Forelimb muscle (tissue), 1 donor: ENCODE measurements at places on chromosomes 7 and 10.

DNA sequence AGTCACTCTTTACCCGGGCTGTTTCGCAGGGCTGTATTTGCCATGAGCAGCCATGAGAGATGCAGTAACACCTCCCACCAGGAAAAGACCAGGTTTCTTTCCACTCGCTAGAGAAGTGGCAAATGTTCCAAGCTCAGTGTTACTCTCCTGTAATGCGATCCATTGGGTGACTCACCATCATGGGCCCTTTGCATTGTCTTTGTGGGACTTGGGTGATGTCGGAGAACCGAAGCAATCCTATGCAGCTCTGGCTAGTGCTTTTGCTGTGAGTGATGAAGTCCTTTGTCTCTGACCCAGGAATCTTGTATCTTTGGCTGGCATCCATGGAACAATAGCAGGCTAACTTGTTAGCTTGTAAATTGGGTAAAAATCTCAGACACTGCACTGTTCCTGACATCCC is 40.0 kb downstream of the GHRHR start:
- DNase-seq: no peak

DNA sequence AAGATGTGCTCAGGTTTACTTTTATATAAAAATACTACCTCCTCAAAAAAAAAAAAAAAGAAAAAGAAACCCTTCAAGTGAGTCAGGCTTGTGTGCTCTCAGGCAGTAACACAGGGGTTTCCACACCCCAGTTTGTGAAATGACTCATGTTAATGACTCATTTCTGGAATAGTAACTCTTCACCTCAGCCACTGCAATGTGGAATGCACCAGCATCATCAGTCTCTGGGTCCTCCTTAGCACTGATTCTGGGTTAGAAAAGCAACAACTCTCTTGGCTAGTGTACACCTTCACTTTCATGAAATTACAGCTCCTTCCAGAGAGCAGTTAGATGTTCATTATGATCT is 110.6 kb downstream of the EMX2 start:
- no peak for DNase-seq

DNA sequence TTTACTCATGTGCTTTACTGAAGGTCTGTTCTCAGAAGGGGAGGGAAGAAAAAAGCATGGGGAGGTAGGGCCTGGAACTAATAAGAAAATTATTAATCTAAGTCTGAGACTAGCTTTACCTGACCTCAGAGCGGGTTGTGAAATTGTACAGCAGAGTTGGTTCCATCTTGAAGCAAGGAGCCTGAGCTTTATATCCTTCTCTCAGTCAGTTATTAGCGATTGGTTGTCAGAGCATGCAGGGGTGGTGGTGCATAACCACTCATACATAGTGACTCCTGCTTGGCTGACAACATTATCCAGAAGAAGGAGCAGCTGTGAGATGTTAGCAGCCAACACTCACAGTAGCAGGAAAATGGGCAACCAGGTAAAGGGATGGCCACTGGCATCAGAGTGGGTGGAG is 976.3 kb upstream of the LRRTM3 start:
- DNase-seq: no peak

DNA sequence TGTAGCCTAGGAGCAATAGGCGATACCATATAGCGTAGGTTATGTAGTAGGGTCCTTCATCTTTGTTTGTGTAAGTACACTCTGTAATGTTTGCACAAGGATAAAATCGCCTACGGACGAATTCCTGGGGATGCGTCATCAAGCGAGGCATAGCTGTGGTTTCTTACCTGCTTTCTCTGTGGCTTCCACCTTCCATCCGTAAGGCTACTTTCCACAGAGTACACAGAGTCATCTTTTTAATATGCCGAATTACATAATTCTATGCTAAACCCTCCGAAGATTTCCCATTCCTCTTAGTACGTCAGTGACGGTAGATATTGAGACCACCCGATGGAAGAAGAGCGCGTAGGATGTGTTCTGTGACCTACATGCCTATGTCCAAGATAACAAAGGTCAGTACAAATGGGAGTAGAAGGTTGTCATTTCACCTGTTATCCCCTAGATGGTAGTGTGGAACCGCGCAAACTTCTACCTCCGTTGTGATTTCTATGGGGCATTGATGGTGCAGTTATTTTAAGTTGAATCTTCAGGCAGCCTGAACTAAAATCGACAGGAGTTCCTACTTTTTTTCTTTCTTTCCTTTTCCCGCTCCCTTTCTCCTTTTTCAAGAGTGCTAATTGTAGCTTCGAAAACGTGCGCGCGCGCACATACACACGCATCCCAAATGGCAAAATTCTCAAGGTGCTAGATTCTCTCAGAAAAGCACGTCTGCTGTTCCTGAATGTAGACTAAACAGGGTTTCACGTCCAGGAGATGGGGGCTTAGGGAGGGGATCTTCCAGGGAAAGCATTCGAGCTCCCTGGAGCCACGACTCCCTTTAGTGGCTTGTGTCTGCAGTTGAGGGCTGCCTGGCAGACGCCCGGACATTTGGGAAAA is 111.7 kb upstream of the MBL2 start:
- DNase-seq: peak; percentile 31

- DNase-seq: no peak
Observed at GRCh38 chr7:140079121-140079536, 16.4 kb upstream of the PARP12 start.

GRCh38 chr10:86438091-86438749 is 71.6 kb upstream of the GRID1 start:
- DNase-seq: no peak

- no peak for DNase-seq
Observed at GRCh38 chr7:70033226-70033625, 435.0 kb downstream of the AUTS2 start.

GRCh38 chr7:134452419-134452838 is 6.5 kb downstream of the AKR1B1 start:
- DNase-seq: peak; percentile 55

GRCh38 chr10:125147971-125148439 is 12.4 kb downstream of the CTBP2 start:
- DNase-seq: no peak

DNA sequence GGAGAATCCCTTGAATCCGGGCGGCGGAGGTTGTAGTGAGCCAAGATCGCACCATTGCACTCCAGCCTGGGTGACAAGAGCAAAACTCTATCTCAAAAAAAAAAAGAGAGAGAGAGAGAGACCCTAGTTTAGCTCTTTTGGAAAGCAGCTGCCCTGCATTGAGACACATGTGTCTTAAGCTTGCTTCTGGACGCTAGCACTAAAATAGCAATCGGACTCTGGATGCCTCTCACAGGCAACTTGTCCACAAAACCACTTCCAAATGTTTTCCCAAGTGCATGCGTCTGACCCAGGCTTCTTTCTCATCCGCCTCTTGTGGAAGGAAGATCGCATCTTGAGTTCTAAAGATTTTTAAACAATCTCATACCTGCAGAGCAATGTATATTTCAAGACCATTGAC is 182.7 kb downstream of the CUX1 start:
- DNase-seq: no peak

DNA sequence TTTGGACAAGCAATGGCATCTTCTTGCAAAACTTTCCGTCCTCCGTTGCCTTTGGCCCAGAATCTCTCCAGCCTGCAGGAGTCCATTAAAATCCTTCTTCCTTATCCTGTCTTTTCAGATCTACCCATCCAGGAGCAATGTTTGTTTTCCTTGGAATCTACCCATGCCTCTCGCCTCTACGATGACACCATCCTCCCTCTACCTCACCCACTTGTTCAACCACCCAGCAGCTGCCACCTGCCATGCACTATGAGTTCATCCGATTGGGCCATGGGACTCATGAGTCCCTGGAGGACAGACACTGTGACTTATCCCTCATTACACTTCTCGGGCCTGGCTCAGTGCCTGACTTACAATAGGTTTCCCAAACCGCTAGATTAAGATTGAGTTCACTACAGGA is 26.8 kb upstream of the MGMT start:
- no peak for DNase-seq

- DNase-seq: no peak
Observed at GRCh38 chr7:124720195-124720594, 45.4 kb downstream of the GPR37 start.

GRCh38 chr7:92569137-92569536 is 21.1 kb downstream of the FAM133B start:
- no peak for DNase-seq

DNA sequence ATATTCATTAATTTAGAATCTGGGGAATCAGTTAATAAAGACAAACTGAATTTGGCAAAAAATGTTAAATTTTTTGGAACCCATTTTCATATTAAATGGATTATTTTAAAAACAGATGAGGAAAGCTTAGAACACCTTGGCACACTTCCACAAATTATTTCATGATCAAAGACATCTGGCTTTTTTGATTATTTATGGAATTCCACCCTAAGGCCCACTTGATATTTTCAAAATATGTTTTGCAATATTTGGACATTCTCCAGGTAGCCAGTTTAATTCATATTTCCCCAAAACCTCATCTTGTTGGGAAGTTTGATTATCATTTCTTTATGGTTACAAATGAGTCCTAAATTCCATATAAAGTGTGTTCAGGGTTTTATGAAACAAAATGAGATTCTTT is 129.9 kb downstream of the DOCK4 start:
- no peak for DNase-seq

DNA sequence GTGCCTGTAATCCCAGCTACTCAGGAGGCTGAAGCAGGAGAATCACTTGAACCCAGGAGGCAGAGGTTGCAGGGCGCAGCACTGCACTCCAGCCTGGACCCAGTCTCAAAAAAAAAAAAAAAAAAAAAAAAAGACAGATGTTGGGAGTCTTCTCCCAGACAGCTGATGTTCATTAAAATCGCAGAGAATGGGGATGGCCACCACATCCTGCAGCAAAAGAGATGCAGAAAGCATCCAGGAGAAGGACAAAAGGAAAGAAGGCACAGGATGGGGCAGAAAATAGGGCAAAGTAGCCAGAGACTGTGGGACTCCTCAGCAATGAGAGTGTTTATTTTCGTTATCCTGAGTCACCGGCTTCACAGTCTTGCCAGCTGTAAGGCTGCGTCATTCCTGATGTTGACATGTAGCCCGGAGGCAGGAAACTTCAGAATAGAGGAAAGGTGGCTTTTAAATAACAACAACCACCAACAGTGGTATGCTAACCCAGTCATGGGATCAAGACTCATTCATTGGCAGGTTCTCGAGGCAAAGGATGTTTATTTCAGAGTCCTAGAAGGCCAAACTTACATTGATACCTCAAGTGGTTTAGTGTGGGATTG is 149.5 kb upstream of the SVIL start:
- no peak for DNase-seq

- no peak for DNase-seq
Observed at GRCh38 chr10:22997096-22997495, 69.2 kb downstream of the ARMC3 start.

DNA sequence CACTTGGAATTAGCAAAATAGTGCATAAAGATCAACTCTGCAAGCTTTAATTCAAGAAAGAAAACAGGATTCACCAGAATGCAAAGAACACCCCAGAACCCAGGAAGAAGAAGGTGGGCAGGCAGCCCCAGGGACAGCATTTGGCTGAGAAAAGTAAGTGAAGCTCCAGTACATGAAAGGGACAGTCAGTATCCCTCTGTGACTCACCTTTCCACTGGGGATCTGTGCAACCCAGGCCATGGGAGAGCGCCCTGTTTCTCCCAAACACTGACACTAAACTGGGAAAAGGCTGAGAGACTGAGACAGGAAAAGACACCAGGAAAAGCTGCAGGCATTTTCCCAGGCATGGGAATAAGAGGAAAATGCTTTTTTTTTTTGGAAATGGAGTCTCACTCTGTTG is 28.2 kb downstream of the SNX13 start:
- DNase-seq: no peak

GRCh38 chr7:44073664-44074348 is 8.4 kb upstream of the PGAM2 start:
- DNase-seq: no peak

DNA sequence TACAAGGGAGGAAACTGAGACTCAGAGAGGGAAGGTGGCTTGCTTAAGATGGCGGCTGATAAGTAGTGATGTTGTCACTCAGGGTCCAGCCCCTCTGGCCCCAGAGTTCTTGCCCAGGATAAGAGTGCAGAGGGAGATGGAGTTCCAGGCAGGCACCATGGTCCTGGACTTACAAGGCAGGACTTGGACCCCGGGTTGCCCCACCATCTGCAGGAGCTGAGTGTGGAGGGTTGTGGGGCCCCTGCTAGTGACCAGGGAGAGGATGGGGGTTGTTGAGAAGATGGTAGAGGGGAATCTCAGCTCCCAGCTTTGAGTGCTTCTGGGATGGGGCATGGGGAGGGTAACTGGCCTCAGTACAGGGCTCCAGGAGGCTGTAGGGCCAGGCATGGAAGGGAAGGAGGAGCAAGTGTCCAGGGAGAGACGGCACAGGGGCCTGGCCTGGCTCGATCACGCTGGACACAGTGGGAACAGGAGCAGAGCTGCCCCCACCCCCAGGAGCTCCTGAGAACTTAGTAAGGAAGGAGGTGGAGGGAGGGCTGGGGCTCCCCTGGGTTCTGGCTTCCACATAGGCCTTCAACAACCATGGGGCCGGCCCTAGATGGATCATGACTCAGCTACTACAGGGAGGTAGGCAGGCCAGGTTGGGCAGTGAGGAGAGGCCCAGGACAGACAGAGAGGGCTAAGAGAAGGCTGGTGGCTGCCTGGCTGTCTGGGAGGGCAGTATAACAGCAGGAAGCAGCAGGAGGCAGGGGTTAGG is 28.2 kb downstream of the PPIF start:
- DNase-seq: no peak

DNA sequence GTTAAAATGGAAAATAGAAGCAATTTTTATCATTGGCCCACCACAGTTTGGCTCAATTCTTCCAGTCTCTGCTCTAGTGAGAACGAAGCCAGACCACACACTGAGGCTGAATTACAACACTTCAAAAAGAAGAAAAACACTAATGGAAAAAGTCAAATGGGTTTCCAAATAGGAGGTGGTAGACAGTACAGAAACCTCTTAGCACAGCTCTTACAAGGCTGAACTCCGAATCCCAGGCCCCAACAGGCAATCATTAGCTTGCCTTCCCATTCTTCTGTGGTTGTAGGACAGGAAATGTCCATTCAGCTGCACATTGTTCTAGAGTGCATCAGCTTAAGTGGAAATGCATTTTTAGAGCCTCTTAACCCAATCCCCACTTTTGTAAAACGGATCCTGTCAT is 115.1 kb upstream of the MEOX2 start:
- DNase-seq: peak; percentile 93

- DNase-seq: no peak
Observed at GRCh38 chr7:140176122-140176701, 571 bp downstream of the KDM7A start.

DNA sequence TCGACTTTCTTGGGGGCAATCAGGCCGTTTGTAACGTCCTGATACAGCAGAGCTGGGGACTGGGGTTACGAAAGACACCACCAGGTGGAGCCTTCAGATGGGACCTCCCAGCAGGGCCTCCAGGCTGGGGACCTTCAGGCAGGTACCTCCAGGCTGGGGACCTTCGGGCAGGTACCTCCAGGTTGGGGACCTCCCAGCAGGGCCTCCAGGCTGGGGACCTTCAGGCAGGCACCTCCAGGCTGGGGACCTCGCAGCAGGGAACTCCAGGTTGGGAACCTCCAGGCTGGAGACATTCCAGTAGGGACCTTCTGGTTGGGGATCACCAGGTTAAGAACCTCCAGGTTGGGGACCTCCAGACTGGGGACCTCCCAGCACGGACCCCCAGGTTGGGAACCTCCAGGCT is 23.5 kb upstream of the GPR146 start:
- DNase-seq: no peak
